KG1 (cell line): ENCODE measurements at places on chromosomes 7 and 10.

DNA sequence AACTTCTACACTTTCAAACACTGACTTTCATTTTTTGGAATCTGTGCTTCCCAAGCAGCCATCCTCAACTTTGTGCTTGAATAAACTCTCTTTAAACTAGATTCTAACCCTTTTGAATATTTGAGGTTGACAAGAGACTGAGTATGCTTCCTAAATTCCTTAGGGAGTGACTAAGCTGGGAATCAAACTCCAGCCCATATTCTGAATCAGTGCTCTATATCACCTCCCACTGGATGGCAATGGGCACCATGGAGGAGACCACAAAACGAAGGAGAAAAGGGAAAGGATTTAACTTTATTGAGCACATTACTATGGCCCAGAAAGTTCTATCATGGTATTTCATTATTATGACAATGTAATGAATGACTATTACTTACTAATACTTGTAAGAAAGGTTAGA, 17.2 kb upstream of the SLC26A4 start:
- DNase-seq = no peak

- no peak for DNase-seq
Measured at GRCh38 chr10:44178281-44178680, 206.6 kb downstream of the CXCL12 start.

GRCh38 chr7:33632322-33632721, 273.0 kb upstream of the BMPER start:
- DNase-seq = no peak

- DNase-seq = no peak
Measured at GRCh38 chr10:61000769-61001730, 57.1 kb upstream of the RHOBTB1 start.

DNA sequence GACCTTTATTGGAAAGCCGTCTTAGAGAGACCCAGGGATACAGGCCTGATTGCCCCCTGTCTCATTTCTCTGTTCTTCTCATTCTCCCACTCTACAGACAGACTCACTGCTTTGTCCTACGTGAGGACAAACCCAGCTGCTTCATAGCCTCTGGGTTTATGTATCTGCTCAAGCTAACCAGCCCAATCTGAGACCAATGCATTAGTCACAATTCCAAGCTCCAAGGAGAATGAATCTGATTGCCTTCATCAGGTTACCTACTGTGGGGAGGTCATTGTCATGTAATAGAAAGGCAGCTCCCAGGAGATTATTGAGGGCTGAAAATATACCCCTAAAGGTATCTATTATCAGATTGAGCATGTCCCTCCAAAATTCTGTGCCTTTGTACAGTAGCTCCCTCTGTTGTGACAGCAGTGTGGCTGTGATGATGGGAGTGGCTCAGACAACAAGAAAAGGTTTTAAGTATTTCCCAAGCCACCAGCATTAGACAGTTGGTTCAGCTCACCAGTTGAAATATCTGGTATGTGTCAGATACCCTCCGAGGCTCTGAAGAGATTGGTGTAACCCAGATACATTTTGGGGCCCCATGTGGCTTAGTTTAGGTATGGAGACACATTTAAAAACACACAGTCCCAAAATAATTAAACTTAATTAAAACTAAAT, 123.1 kb upstream of the EEPD1 start:
- DNase-seq = no peak

GRCh38 chr7:13327669-13328068, 640.2 kb downstream of the ARL4A start:
- no peak for DNase-seq

GRCh38 chr7:157925383-157925875, 588.6 kb downstream of the DNAJB6 start:
- DNase-seq = no peak

- no peak for DNase-seq
Measured at GRCh38 chr7:44291733-44292419, 33.5 kb downstream of the CAMK2B start.

DNA sequence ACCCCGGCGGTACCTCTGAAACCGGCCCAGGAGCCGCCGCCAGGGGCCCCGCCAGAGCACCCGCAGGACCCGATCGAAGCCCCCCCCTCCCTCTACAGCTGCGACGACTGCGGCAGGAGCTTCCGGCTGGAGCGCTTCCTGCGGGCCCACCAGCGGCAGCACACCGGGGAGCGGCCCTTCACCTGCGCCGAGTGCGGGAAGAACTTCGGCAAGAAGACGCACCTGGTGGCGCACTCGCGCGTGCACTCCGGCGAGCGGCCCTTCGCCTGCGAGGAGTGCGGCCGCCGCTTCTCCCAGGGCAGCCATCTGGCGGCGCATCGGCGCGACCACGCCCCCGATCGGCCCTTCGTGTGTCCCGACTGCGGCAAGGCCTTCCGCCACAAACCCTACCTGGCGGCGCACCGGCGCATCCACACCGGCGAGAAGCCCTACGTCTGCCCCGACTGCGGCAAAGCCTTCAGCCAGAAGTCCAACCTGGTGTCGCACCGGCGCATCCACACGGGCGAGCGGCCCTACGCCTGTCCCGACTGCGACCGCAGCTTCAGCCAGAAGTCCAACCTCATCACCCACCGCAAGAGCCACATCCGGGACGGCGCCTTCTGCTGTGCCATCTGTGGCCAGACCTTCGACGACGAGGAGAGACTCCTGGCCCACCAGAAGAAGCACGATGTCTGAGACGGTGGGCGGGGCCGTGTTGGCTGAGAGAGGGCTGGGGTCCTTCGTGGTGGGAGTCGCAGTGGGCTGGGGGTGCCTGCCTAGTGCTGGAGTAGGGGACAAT, 3.8 kb downstream of the REPIN1 start:
- DNase-seq = no peak

GRCh38 chr10:6035931-6036575, 26.1 kb downstream of the IL2RA start:
- no peak for DNase-seq

DNA sequence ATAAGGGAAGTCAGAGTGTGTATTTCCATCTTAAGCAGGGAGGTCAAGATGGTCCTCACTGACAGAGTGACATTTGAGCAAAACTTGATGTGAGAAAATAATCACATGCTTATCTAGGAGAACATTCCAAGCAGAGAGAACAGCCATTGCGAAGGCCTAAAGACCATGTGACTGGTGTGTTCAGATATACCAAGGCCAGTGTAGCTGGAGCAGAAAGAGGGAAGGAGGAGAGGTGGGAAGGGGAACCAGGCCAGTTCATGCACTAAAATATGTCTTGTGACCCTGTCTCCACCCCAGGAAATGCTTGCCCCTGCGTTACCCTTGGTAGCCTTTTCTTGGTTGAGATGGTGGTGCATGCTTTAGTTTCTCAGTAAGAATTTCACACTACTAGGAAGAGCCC, 77.4 kb downstream of the CACNB2 start:
- no peak for DNase-seq

DNA sequence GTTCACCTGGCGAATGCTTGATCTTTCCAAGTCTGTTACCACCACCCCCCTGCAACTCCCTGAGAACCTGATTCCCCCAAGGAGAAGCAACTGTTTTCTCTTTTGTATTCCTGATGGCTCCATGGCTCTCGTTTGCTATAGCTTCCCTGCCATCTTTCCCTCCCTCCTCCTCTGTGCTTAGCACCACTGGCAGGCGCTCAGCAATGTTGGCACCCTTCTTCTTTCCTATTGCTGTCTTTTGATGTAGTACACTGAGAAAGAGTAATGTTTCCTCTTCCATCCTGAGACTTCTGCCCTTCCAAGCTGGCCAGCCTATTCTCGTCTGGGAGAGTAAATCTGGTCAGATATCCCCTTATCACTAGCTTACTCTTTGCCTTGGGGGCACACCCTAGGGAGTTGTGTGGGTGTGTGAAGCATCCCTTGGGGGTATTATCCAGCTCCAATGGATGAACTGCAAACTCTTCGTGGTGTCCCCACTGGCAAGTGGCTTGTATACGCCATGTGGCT, 74.0 kb downstream of the BMPER start:
- no peak for DNase-seq

GRCh38 chr7:47601119-47601880, 19.4 kb upstream of the TNS3 start:
- DNase-seq = no peak

GRCh38 chr7:4712281-4713182, 30.4 kb downstream of the FOXK1 start:
- DNase-seq = no peak

GRCh38 chr10:91596825-91597196, 36.1 kb downstream of the PPP1R3C start:
- DNase-seq = no peak

DNA sequence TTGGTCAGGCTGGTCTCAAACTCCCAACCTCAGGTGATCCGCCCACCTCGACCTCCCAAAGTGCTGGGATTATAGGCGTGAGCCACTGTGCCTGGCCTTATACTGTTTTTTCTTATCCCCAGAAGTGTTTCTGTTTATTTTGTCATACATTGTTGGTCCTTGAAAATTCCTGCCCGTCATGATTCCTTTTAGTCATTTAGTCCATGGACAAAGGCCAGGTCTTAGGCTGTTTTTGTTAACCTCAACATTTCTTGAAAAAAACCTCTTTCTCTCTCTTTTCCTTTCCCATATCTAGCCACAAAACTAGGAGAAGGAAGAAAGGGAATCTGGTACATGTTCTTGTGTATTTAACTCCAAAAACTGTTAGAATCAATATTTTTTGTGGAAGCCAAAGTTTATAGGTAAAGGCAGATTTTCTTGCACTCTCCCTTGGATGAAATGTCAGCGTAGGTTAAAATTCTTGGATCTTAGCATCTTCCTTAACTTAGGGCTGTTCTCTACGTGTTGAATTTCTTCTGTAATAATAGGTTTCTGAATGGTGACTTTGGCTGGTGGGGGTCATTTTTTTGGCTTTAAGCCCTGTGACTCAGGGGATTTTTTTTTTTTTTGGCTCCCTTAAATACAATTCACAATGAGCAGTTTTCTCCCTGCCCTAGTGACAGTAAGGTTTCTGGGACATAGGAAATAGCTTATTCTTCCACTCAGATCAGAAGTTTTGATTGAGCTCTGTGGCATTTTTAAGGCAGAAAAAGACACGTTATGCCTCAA, 500.8 kb downstream of the AUTS2 start:
- DNase-seq = no peak

DNA sequence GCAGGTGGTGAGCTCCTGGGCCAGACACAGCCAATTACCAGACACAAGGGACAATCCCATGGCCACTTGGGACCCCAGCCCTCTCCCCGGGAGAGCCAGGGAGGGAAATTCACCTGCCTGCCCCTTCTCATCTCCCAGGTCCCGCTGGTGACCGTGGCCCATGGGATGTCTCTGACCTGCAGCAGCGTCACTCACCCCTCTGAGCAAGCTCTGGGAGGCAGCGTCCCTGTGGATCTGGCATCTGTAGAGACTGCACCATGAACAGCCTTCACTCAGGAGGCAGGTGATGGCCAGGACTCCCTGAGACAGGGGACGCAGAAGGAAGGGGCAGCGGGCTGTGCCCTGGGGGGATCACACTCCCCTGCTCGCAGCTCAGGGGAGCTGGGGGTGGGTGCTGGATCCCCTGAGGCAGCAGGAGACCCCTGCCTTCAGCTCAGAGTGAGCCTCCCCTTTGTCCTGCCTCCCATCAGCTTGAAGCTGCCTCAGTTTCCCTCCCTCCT, 90.8 kb downstream of the FOXL3 start:
- no peak for DNase-seq

DNA sequence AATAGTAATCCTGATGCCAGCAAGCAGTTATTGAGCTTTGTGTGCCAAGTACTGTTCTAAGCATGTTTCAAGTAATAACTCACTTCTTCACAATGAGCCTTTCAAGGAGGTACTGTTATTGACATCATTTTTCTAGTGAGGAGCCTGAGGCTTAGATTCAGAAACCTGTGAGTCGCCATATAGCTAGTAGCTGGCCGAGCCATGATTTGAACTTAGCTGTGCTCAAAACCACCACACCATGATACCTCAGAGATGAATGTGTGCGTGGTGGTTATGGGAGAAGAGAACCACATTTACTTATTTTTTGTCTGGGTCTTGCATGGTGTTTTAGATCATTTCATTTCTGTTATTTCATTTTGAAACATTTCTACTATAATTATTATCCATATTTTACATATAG, 578.9 kb downstream of the AUTS2 start:
- DNase-seq = no peak

DNA sequence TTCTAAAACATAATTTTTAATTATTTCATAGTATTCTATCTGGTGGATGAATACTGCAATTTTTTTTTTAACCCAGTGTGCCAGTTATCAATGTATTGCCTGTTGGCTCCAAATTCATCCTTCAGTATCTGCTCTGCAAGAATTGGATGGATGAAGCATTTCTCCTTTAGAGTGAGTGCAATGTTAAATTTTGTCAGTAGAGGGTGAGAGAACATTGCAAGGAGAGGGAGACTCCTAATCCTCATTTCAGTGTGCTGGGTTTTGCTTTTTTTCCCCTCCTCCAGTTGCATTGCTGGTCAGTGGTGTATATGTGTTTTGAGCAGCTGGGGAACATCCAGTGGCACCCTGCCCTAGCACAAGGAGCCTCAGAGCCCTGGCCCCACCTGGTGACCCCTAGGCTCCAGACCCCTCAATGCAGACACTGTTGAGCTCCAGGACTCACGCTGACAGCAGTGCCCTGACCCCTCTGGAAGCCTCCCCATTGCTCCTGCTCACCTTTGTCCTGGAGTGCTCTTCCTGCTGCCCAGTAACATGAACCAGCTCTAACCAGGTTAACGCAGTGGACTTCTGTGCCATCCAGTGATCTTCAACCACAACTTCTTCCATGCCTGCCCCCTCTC, 199.4 kb downstream of the USP6NL start:
- DNase-seq = no peak

DNA sequence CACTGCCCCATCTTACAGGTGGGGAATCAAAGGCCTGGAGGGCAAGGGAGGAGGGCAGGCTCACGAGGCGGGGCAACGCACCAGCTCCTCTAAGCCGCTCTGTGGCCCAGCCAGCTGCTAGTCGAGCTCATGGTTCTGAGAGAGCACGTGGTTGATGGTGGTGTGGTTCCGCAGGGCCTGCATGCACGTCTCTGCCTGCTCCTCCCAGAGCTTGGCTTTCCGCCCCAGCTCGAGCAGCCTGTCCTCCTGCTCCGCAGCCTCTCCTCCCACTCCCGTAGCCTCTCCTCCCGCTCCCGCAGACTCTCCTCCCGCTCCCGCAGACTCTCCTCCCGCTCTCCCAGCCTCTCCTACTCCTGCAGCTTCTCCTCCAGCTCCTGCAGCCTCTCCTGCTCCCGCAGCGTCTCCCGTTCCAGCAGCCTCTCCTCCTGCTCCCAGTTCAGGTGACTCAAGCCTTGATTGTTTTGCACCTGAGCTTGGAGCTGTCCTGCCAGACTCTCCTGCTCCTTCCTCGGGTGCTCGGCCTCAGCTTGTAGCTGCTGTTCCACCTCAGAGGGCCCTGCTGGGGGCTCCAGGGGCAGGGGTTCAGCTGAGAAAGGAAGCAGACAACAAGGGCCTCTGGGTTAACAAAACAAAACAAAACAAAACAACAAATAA, 19.1 kb upstream of the MTPAP start:
- no peak for DNase-seq
